Activated CD4-positive, alpha-beta T cell treated with anti-CD3 and anti-CD28 coated beads, Interleukin-2, Interleukin-6, amounts not matched to agents 100 ng/mL and 50 ng/mL, durations not matched to agents 16 hours and 8 hours (primary cell): ENCODE measurements at places on chromosomes 2 and 18.

DNA sequence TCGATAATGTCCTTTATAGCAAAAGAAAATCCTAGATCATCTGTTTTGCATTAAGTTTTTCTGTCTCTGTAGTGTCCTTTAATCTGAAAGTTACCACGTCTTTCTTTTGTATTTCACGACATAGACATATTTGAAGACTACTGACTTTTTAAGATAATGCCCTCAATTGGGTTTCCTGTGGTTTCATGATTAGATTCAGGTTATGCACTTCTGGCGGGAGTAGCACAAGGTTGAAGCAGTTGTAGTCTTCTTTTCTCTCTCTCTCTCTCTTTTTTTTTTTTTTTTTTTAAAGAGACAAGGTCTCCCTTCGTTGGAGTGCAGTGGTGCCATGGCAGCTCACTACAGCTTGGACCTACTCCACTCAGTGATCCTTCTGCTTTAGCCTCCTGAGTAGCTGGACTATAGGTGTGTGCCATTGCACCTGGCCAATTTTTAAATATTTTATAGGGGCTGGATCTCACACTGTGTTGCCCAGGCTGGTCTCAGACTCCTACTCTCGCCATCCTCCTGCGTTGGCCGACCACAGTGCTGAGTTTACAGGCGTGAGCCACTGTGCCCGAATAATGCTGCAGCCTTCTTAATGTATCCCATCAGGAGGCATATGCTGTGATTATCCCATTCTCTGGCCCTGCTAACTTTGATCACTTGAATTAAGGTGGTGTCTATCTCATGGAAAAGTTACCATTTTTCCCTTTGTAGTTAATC lies 3.9 kb downstream of the INPP4A start:
- DNase-seq: peak; percentile 57

DNA sequence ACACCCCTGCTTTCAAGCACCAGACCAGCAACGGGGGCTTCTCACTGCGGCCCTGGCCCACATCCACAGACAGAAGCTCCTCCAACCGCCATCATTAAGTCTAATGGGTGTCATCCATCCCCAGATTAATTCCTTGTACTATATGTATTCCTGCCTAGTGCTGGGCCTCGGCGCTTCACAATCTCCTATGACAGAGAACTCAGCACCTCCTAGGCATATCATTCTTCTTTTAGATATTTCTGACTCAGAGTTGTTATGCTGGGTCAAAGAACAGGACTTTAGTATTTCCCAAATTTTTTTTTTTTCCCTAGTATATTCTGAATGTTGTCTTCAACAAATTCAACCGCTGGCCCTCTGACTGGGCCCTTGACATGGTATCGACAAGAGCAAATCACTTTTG lies 83.2 kb upstream of the TFCP2L1 start:
- DNase-seq: no peak

DNA sequence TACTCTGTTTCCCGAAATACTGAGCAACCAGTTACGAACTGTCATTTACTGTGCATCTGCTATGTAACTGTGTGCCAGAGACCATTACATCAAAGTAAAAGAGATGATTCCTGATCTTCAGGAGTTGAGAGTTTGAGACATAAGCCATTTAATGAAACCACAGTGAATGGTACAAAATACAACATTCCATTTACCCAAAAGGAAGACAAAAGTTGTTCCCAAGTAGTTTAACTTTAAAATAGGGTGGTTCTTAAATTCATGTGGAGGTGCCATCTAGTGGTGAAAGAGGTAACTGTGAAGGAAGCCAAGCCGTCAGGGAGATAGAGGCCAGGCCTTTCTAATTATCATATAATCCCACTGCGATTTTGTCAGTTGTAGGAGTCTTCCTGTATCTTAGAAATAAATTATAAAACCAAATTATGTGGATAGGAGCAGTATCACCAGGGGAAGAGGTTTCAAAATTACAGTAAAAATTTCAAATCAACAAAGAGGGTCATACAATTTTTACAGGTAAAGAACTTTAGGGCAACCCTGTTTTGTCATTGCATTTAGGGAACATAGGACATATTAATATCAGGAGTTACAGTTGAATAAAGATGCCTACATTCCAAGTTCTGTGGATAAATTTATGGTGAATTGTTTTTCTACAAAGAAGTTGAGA lies 67.7 kb downstream of the EPAS1 start:
- DNase-seq: peak; percentile 66

- no peak for DNase-seq
Observed at GRCh38 chr2:100733391-100734187, 86.3 kb upstream of the NPAS2 start.

DNA sequence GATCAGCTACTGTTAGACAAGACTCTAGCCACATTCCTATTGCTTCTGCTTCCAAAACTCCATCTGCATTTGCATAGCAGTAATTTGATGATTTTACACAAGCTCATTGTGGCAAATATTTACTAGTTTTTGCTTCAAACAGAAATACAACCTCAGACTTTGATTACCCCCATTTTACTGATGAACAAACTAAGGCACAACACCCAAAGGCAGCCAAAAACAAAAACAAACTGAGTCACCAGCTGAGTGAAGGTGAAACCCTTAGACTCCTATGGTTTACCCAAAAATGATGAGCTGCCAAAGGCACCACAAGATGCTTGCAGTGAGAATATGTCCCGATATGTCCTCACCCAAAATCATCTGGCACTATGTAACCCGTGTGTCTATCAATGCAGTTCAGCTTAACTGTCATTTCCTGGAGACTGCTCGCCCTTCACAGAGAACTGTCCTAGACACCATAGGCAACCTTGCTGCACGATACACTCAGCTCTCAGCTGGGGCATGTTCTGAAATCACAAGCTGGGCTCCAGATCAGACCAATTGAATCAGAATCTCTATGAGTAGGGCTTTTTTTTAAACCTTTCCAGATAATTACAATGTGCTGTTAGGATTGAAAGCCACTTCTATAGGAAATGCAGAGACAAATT lies 4.1 kb upstream of the EVA1A start:
- peak; percentile 32 for DNase-seq

GRCh38 chr2:237734905-237735623 lies 63.5 kb upstream of the RBM44 start:
- DNase-seq: no peak

DNA sequence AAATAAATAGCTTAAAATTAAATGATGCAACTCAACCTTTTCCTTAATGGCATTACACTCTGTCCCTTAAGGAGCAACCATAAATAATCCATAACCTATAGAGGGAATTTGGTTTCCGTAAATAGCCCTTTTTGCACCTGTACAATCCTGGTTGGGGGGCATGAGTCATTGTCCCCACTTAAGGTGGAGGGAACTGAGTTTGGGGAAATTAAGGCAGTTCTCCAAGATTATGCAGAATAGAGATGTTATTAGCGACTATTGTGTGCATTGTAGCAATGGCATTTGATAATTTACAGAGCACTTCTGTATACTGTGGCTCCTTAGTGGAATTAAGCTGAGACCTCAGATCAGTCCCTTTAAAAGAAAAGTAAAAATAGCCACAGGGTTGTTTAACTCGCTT lies 6.6 kb downstream of the MYCN start:
- no peak for DNase-seq

DNA sequence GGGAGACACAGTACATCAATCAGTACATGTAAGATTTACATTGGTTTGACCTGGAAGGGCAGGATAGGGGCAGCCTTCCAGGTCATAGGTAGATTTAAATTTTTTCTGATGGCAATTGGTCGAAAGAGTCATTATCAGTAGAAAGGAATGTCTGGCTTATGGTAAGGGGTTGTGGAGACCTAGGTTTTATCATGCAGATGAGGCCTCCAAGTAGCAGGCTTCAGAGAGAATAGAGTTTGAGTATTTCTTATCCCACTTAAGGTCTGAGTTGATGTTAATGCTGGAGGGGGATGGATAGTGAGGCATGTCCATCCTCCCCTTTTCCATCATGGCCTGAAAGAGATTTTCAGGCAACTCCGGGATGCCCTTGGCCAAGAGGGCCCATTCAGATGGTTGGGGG lies 60.7 kb downstream of the SPTBN1 start:
- no peak for DNase-seq

DNA sequence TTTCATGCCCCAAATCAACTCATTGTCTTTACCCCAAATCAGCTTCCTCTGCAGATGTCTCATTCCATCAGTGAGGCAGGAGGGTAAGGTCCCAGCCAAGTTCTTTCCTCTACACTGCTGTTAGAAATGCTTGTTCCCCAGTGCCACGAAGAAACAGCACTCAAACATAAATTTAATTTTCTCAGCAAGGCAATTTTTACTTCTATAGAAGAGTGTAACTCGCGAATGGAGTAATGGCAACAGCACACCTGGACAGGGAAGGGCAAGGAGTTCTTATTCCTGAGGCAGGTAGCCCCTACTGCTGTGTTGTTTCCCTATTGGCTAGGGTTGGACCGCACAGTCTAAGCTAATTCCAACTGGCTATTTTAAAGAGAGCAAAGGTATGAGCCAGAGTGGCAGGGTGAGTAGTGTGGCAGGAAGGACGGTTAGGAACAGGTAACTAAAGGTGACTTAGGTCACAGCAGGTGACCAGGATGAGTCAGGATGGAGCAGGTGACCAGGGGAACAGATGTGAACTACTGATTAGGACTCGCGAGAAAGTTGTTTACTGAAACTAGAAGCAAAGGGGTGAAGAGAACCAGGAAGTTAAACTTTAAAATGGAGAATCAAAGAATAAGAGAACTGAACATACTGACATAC lies 12.0 kb upstream of the CEP68 start:
- no peak for DNase-seq

GRCh38 chr2:45898819-45899218 lies 247.3 kb downstream of the PRKCE start:
- DNase-seq: no peak

DNA sequence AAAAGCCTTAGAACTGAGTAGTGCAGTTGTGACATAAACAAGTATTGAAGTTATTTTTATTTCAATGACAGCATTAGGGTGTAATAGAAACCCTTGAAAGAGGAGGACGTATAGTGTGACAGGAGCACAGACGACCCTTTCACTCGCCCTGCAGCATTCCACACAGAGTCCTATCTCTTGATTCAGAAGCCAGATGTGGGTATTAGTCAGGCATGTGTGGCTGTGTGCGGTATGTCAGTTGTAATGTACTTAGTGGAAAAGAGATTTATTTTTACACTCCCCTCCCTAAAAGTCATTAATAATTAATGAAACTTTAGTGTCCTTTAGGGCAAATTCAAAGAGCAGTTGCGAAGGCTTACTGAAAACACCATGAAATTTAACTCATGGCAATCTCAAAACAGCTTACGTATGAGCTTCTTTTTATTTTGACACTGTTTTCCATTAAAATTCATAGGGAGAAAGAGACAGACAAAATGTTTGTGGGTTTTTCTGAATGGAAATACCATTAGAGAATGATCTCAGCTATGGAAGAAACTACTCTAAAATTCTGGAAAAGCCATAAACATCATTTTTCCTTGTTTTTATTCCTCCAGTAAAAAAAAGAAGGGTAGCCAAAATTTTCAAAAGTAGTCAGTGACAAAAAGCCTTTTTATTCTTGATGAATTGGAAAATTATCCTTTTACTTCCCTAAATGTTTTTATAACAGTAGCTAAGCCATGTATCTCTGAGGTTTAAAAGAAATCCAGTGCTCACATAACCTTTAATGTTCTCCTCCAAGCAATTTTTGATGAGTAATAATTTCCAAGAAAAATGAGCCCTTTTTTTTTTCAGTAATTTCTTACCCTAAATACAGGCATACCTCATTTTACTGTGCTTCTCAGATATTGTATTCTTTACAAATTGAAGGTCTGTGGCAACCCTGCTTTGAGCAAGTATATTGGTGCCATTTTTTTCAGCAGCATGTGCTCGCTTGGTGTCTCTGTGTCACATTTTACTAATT lies 84.0 kb upstream of the DSEL start:
- no peak for DNase-seq

GRCh38 chr18:63844254-63844653 lies 43.3 kb upstream of the SERPINB2 start:
- DNase-seq: peak; percentile 33

DNA sequence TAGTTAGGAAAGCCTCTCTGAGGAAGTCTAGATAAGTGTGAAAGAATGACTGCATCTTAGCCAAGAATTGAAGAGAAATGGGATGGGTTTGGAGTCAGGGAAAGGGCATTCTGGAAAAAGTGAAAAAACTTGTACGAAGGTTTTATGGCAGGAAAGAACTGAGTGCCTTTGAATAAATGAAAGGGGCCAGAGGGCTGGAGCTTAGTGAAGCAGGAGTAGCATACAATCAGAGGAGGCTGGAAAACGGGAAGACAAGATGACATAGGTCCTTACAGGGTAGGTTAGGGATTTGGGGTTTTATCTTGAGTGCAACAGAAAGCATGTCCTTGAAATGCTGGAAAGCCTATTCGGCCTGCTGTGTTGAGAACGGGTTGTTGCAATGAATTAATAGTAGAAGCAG lies 152.6 kb upstream of the RND3 start:
- DNase-seq: no peak

DNA sequence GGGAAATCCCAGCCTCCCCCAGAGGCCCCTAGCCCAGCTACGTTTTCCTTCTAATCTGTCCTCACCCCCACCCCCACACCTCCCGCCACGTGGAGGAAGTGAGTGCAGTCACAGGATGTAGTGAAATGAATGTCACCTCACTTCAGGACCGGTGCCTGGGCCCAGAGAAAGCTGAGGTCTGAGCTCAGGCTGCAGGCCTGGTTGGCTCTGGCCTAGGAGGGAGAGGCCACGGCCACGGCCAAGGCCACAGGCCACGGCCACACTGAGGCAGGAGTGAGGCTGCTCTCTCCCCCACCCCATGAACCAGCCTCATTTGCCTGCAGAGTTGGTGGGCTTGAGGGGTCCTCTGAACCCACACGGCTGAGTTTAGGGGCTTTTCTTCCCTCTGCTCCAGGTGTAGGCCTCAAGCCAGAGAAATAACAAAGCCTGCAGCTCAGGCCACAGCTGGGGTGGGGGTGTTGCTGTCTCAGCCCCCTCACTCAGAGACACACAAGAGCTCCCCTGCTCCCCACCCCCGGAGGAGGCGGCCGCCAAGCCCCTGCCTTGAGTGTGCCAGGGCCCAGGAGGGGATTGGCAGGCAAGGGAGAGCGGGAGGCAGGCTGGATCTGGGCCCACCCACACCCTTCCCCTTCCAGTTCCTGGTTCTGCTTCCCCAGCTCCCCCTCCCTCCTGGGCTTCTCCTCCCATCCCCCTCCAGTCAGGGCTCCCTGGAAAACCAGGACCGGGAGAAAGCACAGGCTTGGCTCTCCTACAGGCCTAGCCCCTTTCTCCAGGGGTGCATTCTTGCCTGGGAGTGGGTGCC lies 27.0 kb downstream of the DNMT3A start:
- peak; percentile 94 for DNase-seq

DNA sequence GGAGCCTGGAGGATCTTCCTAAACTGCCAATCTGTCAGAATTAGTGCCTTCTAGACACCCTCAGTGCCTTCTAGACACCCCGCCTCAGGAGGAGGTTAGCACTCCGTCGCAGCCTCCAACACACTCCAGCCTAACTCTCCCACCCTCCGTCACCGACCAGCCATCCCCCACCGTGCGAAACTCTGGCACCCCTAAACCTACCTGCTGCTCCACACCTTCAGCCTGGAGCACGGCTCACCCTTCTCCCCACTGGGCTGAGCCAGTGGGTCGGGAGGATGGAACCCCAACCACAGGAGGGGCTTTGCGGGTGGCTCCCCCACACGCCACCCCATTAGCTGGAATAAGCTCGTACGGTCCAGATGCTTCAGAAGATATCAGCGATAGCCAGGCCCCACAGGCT lies 468.9 kb upstream of the HS6ST1 start:
- no peak for DNase-seq

GRCh38 chr2:68746408-68746807 lies 11.8 kb downstream of the ARHGAP25 start:
- DNase-seq: no peak

- DNase-seq: no peak
Observed at GRCh38 chr2:66602341-66602740, 167.4 kb downstream of the MEIS1 start.
